NCI-H1436 (cell line): ENCODE measurements at places on chromosomes 3 and 15.
A peak's percentile ranks its signal among the peaks of the same experiment; 100 is the strongest.

DNA sequence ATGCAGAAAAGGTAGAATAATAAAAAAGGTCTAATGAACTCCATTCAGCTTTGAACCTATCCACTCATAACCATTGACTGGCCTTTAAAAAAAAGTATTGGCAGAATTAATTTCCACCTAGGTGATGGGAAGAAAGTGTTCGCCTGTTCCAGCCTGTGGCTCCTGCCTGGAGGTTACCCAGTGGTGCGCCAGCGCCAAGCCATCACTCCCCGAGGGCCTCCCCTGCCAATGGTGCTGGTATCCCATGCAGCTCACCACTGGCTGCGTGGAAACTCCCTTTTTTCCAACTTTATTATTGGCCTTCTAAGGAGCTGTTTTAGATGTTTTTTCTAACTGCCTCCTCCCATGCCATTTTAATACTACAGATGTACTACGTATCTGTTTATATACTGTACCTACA, 29.4 kb downstream of the NIPA2 start:
- no peak for DNase-seq

DNA sequence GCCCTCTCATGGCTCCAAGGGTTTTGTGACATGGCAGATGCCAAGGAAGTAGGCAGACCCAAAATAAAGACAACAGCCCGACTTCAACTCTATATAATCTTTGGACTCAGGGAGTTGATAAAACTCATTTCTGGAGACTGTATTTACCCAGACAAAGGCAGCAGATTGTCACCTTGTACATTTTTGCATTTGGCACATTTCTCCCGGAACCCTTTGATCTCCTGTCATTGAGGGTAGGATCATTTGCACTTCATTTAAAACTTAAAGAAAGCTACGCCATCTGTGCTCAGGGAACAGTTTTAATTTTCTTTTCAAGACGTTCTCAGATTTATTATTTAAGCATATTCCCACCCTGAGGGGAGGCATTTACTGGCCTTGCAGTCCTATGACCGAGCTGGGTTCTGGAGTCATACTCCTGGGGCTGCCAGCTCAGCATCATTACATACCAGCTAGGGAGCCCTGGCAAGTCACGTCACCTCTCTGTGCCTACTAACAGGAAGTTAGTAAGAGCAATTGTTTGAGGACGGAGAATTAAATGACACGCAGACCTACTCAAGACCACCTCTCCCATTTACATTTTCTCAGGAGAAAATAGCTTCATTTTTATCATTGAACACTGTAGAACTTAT, 5.9 kb downstream of the CDCP1 start:
- no peak for DNase-seq

DNA sequence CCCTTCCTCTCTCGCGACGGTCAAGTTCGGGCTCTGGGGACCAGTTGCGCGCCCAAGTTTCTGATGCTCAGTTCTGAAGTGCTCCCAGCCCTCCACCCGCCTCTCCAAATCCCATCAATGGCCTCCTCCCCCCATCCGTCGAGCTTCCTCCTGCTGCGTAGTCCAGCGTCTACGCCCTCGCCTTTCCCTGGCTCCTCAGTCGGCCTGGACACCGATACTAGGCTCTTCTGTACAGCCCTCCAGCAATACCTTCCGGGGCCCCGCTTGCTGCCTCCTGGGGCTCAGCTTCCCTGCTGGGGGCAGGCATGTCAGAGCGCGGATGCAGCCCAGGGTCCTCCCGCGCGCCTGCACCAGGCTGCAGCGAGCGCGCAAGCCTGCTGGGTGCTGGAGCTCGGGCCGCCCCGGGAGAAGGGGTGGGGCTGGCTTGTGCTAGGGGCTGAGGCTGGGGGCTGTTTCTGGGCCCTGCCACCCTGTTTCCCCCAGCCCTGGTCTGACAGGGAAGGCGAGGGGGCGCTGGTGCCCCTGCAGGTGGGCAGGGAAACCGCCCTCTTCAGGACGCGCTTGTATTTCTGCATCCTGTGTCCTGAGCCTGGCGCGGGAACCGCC, 353.3 kb upstream of the SUCLG2 start:
- peak; percentile 32 for DNase-seq

DNA sequence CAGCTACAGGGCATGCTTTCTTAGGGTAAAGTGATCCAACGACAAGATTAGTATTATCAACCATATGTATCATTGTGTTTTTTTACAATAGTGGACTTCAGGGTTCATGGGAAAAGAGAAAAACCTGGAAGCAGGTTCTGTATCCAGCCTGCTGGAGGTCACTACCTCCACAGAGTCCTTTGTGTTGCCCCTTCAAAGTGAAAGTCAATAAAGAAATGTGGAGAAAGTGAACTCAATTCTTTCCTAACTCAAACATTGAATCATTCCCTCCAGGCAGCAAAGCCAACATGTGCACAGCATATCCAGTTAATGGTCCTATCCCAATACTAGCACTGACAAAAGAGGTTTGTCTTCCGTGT, 45.4 kb downstream of the FGF7 start:
- DNase-seq, result no peak

- DNase-seq, result peak; percentile 62
These were observed 35.8 kb downstream of the MGLL start for GRCh38 chr3:127786353-127787070.

GRCh38 chr3:156862338-156862737, 36.2 kb downstream of the LEKR1 start:
- no peak for DNase-seq
